ENCODE measurements at places on chromosomes 4 and X. TPM values are rescaled to one million over a fixed set of nuclear protein-coding genes. Genes with fewer than 3 reads are reported as not detected.

Gene CCDC149
- total RNA-seq: 16.3 TPM

Gene NR3C2
- 5.7 TPM for total RNA-seq

Gene GPR173
- total RNA-seq: 21.2 TPM

Gene IQCM
- not detected for total RNA-seq

Gene IGSF1
- 0.82 TPM for total RNA-seq

Gene FGFBP2
- total RNA-seq: not detected

Gene TAF7L
- 0.41 TPM for total RNA-seq

Gene TMPRSS11B
- total RNA-seq: not detected

DNA sequence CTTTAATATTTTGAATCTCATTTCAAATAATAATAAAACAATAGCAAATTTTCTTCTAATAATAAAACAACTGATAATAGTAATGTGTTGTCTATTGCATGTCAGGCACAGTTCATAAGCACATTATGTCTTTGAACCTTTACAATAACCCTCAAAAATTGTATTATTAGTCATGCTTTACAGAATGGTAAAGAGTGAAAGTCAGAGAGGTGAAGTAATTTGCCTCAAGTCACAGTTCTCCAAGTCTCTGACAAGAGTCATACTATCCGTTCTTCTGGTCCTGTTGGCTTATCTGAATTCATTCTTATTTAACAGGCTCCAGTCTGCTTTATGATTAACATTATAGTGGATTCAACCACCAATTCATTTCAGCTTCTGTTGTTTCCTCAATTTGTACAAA, 313.0 kb downstream of the AFF2 start:
- no peak for DNase-seq

- no peak for DNase-seq
Observed at GRCh38 chr4:7837597-7838135, 102.0 kb downstream of the AFAP1 start.

DNA sequence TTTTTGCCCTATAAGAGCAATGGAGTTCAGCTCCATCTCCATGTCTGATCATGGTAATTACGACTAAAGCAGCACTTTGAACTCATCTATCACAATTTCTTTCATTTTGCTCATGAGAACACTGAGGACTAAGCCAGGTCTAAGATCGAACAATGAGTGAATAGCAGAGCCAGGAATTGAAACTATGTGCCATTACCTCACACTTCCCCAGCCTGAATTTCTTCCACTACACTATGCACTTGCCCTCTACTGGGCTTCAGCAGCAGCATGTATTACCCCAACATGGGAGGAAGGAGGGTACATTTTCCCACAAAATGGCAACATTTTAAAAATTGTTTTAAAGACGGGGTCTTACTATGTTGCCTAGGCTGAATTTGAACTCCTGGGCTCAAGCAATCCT, 274.7 kb upstream of the FGF13 start:
- DNase-seq: no peak

DNA sequence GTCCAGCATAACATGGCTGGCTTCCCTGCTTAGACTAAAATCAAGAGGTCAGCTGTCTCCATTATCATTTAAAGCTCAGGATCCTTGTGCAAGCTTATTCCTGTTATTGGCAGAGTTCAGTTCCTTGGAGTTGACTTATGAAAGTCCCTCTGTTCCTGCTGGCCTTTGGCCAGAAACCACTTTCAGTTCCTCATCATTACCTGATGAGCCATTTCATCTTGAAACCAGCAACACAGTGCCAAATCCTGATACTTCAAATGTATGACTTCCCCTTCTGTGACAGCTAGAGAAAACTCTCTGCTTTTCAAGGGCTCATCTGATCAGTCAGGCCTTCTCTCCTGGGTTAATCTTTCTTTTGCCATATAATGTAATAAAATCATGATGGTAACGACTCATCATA, 110.6 kb upstream of the FSTL5 start:
- DNase-seq: no peak

GRCh38 chrX:133674726-133675470, 259.6 kb upstream of the GPC4 start:
- DNase-seq: no peak

GRCh38 chr4:121898150-121898549, 27.9 kb upstream of the BBS7 start:
- no peak for DNase-seq

GRCh38 chr4:12583275-12583674, 900.9 kb downstream of the RAB28 start:
- DNase-seq: no peak

DNA sequence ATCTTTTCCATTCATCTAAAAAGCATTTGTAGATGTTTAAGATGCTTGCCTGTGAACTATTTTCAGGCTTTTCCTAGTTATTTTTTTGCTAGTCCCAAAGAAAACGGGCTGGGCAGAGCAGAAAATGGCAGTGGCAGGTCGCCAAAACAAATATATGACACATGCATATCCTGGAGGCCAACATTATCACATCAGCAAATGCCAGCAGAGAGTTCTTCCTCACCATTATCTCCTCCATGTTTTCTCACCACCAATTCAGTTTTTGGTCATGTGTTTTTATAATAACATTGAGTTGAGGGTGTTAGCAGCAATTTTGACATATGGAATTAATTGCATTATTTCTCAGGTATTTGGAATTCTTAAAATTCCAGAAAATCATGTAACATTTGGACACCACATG, 97.9 kb upstream of the EOLA2 start:
- no peak for DNase-seq

DNA sequence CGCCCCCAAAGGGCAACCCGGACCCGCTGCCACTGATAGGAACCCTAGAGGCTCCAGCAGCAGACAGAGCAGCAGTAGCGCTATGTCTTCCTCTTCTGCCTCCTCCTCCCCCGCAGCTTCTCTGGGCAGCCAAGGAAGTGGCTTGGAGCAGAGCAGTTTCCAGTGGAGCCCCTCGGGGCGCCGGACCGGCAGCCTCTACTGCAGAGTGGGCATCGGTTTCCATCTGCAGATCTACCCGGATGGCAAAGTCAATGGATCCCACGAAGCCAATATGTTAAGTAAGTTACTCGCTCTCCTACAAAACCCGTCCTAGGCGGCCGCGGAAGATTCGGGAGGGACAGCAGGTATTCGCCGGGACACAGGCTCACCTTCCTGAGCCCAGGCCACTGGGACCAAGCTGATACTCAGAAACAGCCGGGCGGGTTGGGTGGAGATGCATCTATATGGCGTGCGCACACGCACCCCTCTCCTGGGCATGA, 477 bp downstream of the FGF5 start:
- DNase-seq: no peak

DNA sequence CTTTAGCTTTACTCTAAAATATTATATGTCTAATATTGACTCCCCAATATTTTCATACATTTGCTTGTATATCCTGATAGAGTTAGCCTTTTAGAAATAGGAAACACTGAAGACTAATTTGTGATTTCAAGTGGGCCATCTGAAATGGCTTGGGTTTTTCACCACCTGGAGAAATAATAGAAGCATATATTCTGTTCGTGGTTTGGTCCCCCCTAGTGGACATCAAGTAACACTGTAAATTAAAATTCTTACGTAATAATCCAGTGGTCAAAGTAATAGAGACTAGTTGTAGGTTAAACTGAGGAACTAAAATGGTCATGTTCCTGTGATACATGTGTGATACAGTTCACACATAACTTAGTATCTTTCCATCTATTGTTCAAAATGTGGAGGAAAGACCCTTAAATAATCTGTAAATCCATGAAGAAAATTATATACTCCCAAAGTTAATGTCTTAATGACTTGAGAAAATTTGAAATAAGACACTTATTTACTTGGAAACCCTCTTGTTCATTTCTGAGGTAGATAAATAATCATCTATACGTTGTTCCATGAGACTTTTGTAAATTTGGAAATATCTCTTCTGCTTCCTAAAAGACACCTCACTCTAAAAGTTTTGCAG, 79.8 kb upstream of the SMARCAD1 start:
- DNase-seq: no peak

GRCh38 chr4:140296335-140297220, 76.9 kb upstream of the SCOC start:
- no peak for DNase-seq

GRCh38 chrX:13473442-13474163, 95.8 kb upstream of the EGFL6 start:
- no peak for DNase-seq

DNA sequence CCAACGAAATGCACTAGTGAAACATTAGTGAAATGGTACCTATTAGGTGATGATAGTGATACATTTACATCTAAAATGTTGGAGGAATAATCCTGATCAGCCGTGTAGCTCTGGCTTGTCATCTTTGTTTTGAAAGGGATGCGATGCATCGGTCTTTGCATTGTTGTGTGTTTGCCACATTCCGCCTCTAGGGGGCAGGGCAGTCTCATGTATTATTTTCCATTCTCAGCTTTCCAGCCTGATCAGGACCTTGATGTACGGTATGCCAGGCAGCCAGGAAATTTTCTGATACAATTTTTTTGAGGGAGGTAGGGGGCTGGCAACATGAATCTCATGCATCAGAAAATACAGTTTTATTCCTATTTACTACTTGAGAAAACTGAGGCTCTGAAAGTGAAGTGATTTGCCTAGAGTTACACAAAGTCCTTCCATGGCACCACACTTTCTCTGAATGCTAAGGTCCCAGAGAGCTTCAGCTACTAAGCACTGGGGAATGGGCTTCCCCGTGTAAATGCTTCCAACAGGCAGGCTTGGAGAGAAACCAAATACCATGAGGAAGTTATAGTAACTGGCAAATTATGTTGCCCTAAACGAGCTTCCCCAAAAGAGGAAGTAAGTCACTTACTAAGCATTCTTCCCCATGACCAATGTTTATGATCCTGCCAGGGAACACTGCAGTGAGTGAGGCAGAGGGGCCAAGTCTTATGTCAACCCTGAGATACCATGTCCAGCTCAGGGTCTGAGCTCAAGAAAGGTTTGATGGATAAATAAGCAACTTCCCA, 31.8 kb upstream of the IQSEC2 start:
- peak; percentile 45 for DNase-seq

- no peak for DNase-seq
Observed at GRCh38 chr4:7335344-7336066, 99.2 kb downstream of the PSAPL1 start.

DNA sequence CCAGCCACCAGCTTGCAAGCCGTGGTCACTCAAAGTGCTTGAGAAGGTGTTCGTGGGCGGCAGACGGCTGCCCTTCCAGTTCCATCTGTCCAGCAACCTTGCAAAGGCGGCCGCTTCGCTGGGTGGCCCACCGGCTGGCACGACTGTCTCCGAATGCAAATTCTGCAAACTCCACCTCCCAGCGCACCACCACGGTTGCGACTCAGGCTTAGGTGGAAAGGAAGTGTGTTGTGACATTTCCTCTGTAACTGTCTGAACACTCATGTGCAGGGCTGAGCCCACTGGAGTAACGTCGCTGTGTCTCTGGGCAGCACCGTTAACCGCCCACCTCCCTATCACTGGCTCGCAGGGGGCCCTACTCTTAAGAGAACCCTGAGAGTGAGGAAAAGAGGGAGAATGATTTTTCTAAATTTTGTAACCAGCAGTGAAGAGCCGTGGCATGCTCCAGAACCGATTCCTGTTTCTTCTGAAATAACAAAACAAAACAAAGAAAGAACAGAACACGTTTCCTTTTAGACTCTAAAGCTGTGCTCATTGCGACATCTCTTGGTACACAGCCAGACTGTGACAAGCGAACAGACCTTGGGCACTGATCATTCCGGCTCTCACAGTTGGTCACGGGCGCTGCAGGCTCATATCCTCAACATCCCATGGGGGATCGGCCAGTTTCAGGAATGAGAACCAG, at the start of gene P2RY8:
P2RY8 (minus strand) TSS at position 155 of the 685 bp plus-strand sequence. CDS start 70,627 bp downstream, outside the sequence.
- no peak for DNase-seq

- no peak for DNase-seq
Observed at GRCh38 chr4:99835942-99836341, 19.3 kb downstream of the DAPP1 start.

- DNase-seq: peak; percentile 2
Observed at GRCh38 chrX:138128027-138128671, 562.2 kb downstream of the ZIC3 start.

DNA sequence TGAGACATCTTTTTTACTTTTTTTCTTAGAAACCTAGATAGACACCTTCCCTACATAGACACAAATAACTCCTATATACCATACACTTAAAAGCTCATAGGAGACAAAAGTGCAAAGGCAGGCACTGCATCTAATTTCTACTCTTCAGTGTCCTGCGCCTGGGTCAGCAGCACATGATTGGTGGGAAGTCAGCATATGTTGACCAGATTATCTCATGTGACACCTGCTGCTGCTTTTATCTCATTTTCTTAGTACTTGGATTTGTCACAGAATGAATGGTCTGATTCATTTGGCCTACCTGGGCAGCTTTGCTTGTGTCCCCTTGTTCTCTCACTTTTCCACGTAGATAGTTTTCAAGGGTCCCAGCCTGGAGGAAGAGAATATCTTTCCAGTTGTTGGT, 24.9 kb upstream of the LNX1 start:
- DNase-seq: no peak

DNA sequence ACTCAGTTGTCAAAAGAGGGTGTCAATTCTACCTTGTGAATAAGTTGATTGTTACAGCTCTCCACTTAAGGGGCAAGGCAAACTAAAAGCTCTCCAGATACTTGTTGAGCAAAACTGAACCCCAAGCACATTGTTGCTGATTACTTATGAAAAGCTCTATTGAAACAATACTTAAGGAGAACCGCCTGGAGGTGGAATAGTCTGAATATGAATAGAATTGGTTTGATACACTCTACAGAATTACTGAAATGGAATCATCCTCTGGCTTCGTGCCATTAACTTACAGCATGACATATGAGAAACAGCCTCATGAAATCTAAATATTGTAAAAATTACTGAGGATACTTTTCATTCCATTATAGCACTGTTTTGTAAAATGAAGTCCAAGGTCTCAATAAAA, 127.0 kb upstream of the SH3RF1 start:
- no peak for DNase-seq

GRCh38 chrX:133786382-133786781, 199.0 kb downstream of the GPC3 start:
- DNase-seq: no peak

DNA sequence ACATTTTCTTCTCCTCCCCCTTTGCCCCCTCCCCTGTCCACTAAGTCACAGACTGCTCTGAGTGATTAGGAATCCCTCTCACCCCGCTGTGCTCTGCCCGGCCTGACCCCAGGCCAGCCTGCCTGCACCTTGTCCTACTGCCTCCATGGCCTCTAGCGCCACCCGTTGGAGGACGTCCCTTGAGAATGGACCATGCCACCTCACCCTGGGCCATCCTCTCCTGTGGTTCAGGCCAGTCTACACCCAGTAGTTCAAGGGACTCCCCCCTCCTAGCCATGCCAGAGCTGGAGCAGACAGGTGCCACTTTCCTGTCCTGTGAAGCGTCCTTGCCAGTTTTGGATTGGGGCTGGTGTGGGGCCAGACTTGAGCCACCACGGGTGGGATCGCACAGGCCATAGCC, 9.7 kb upstream of the IRAK1 start:
- no peak for DNase-seq

GRCh38 chr4:76238701-76239100, 12.8 kb upstream of the FAM47E start:
- DNase-seq: no peak

- DNase-seq: no peak
Observed at GRCh38 chr4:55001538-55001937, 123.9 kb downstream of the KDR start.

GRCh38 chr4:174449944-174450785, 72.1 kb downstream of the HPGD start:
- DNase-seq: no peak
